ENCODE measurements at places on chromosomes 7 and 10.

DNA sequence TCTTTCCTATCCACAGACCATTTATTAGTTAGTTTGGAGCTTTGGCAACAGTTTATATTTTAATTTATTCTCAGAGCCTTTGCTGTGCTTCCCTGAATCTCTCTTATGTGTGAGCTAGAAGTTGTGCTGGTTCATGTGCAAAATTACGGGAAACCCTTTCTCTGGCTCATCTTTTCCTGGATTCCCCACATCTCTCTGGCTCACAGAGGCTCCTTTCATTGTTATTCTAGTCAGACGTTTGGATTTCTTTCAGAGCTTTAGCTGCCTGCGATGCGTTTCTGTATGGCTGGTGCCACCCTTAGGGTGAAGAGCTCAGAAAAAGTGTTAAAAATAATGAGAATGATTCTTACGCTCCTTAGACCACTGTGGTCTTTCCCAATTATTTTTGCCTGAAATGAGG is 53.3 kb downstream of the TPST1 start:
- DNase-seq, result no peak

DNA sequence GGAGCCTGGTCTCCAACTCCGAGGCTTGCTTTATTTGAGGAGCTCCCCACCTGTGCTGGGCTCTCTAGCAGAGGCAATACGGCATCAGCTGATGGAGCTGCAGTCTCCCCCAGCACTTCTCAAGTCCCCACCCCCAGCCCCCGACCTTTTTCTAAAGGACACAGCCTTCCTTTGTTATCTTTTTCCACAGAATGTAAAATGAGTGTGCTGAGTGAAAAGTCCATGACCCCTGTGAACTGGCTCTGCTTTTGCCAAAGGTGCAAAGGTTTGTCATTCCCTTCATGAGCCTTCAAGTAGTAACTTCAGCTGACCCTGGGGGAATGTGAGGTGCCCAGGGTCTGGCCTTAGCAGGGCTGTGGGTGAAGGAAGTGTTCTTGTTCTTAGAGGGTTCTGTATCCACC is 25.5 kb downstream of the LRRC4 start:
- DNase-seq, result no peak

DNA sequence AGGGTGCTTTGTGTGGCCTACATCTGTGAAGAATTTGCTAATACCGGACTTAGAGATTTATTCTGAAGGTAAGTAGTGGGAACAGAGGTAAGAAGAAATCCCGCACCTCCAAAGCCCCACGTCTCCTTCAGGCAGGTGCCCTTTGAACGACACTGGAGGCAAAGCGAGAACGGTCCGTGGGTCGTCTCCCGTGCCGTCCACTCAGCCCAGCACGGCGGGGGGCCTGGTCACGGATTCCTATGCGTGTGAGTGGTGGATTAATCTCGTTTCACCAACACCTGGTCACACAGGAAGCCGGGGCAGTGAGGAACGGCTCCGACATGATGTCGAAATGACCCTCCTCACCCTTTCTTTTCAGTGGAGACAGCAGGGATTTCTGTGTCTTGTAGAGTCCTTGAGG is 21.0 kb upstream of the ZFAND2A start:
- DNase-seq, result no peak

GRCh38 chr10:48898426-48898825 is 41.2 kb downstream of the LRRC18 start:
- DNase-seq, result no peak
